ENCODE measurements at places on chromosomes 2 and 18. TPM values are rescaled to one million over a fixed set of nuclear protein-coding genes. Genes with fewer than 3 reads are reported as not detected.

The SIX2 gene
- not detected for total RNA-seq

The UBR3 gene
- 30.2 TPM for total RNA-seq

The GAREM2 gene
- total RNA-seq, result 21.8 TPM

The DNAH7 gene
- total RNA-seq, result 1.5 TPM

The MEIS1 gene
- total RNA-seq, result 107 TPM

The LHCGR gene
- 0.12 TPM for total RNA-seq

Measured in neural crest cell (in vitro differentiated cells).